ENCODE measurements at places on chromosomes 6 and 20.

DNA sequence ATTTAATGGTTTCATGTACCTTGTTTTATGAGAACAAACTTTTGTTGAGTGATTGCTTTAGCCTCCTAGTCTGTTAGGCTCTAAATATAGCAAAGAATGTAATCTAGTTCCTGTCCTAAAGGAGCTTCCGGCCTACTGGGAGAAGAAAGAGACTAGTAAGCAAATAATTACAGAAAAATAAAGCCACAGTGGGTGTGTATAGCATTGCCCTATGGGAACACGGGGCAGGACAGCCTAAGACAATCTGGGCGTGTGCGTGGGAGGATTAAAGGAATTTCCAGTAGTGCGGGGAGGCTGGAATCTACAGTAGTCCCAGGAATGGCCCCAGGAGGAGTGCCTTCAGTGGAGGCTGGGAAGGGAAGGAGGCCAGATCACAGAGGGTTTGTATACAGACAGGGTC is 98.1 kb upstream of the AKAP12 start:
- DNase-seq, result no peak

- DNase-seq, result no peak
Observed at GRCh38 chr6:161374971-161375873, 101.4 kb upstream of the AGPAT4 start.

- no peak for DNase-seq
Observed at GRCh38 chr6:132380358-132381029, 20.8 kb downstream of the MOXD1 start.

- no peak for DNase-seq
Observed at GRCh38 chr20:11108102-11108810, 434.5 kb upstream of the JAG1 start.

GRCh38 chr20:24118441-24119175 is 130.0 kb upstream of the GGTLC1 start:
- DNase-seq, result no peak
